ENCODE measurements at places on chromosomes 11 and 22.

- peak; percentile 15 for DNase-seq
Observed at GRCh38 chr22:35582861-35583670, 34.1 kb downstream of the MB start.

- DNase-seq, result no peak
Observed at GRCh38 chr11:1167751-1168231, 10.0 kb downstream of the MUC5AC start.

GRCh38 chr11:102223859-102224258 lies 93.4 kb upstream of the BIRC3 start:
- DNase-seq, result no peak

- no peak for DNase-seq
Observed at GRCh38 chr11:33934450-33934849, 42.6 kb upstream of the LMO2 start.

GRCh38 chr11:13140028-13140870 lies 131.1 kb downstream of the RASSF10 start:
- no peak for DNase-seq

DNA sequence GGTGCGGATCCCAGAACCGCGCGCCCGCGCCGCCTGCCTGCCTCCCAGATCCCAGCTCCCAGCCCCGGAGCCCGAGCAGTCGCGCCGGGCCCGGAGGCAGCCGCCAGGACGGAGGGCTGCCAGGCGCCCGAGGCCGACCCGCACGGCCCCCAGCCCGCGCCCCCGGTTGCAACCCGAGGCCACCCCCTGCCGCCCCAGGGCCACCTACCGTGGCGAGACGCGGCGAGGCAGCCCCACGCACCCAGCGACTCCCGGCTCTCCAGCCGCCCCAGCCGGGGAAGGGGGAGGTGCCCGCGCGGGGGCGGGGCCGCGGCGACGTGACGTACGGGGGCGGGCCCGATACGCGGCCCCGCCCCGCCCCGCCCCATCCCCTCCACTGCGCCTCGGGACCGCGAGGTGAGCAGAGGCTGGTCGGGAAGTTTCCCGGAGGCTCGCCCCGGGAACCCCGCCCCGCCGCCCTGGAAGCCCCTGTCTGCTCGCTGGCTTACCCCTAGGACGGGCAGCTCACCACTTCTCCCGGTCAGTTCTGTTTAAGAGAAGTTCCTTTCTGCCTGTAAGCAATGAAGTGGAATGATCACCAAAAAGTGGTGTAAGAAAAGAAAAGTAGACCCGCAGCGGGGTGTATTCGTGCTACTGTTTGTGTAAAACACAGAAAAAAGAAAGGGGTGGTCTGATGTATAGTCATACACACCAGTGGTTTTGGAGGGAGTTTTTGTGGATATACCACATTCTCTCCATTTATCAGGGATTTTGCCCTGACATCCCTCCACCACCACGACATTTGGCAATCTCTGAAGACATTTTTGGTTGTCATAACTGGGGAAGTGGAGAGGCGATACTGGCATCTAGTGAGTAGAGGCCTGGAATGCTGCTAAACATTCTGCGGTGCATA lies at the start of gene TPST2:
Gene TPST2, minus strand, starts transcription at position 288 of the 892 bp plus-strand sequence. CDS start 48,502 bp downstream, outside the sequence.
- DNase-seq, result peak; percentile 72

GRCh38 chr11:62217191-62217748 lies 8.8 kb downstream of the SCGB2A1 start:
- DNase-seq, result no peak

- no peak for DNase-seq
Observed at GRCh38 chr11:132743601-132744000, 788.7 kb downstream of the OPCML start.

- DNase-seq, result no peak
Observed at GRCh38 chr11:69173331-69173730, 17.6 kb downstream of the SMIM38 start.

GRCh38 chr11:17991783-17992433 lies 20.9 kb downstream of the SERGEF start:
- peak; percentile 10 for DNase-seq

DNA sequence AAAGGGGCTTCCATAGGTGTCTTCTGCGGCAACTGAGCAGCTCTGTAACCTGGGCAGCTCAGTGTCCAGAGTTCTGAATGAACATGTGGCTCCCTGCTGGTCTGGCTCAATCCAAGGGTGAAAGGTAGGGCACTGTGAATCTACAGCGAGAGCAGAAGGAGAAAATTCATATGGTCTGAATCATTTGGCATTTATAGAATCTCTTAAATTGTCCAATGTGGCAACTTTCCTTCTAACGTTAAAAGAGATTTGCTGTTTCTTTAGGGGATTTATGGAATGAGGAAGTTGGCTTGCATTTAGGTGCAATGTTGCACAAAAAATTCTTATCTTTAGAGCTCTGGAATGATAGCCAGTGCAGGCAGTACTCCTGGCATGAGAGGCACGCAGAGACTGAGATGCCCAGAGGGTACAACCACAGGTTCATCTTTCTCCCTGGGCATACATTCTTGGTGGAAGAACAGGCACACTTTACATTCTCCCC lies 17.0 kb downstream of the ATXN10 start:
- no peak for DNase-seq

GRCh38 chr11:8567602-8568198 lies 26.3 kb downstream of the STK33 start:
- no peak for DNase-seq

GRCh38 chr11:47837292-47837691 lies 10.9 kb downstream of the NUP160 start:
- DNase-seq, result no peak

- no peak for DNase-seq
Observed at GRCh38 chr22:23225337-23225723, 45.0 kb downstream of the BCR start.

DNA sequence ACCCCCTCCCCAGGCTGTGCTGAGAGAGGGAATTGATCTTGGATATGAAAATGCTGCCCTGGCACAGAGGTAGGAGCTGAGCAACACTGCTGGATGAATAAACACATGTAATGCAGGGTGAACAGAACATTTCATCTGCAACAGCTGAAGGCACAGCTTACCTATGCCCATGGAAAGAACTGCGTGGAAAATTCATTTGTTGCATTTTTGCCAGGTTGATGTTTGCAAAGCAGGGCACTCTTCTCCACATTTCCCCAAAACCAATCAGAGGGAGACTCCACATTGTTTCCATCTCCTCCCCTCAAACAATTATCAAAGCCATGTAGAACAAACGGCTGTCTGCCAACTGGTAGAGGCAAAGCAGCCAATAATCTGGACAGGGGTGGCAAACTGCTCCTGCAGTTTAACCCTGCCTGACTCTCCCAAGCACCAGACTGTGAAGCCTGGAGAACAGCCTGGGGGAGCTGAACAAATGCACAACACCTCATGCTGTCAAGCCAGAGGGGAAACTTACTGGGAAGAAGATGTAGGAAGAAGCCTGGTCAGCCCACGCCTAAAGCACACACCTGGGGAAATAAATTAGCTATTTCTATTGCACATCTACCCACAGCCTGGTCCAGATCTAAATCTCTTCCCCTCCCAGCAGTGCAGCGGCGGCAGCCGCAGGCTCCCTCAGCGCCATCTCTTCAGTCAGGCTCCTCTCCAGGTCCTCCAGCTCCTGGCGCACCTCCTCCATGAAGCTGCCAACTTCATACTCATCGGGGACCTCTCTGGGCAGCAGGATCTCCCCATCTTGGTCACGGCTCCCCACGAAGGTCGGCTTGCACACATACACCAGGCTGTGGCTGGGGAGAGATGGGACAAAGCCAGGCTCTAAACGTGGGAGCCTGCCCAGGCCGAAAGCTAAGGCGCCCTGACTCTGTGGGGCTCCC lies 44.3 kb downstream of the DKK3 start:
- no peak for DNase-seq

GRCh38 chr11:124863826-124864165 lies 1.4 kb upstream of the ROBO3 start:
- DNase-seq, result no peak

- DNase-seq, result no peak
Observed at GRCh38 chr22:38136607-38137006, 26.1 kb upstream of the BAIAP2L2 start.

- DNase-seq, result no peak
Observed at GRCh38 chr11:27786331-27786730, 86.1 kb upstream of the BDNF start.

DNA sequence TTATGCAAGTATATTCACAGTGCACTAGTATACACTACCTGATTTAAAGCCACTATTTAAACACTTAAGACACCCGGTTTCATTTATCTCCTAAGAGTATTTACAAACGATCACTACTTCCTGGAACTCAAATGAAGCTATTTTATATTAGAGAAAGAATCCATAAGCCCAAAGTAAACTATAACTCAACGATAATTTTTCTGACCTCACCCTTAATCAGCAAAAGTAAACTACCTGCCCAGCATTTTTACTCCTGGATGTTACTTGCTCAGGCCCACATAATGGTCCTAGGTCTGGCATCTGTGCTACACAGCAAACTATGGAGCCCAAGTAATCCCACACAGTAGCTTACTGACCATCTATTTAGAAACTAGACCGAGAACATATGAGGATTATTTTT lies 33.4 kb downstream of the TSG101 start:
- no peak for DNase-seq

DNA sequence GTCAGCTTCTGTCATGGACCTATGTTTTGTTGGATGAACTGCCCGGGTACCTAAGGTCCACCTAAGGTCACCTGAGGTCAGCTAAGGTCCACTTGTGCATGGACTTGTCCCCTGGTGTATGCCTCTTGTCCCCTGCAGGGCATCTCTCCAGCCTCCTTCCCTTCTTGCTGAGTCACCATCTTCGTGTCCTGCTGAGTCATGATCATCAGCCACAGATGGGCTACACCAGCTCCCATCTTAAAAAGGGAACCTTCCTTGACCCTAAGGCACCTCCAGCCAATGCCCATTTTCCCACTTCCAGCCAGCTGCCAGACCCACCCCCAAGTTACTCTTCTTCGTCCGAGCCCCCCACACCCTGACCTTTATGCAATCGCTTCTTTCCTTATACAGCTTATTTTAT lies 544.9 kb downstream of the TBC1D22A start:
- DNase-seq, result no peak

- no peak for DNase-seq
Observed at GRCh38 chr11:15341587-15341986, 226.9 kb downstream of the INSC start.

DNA sequence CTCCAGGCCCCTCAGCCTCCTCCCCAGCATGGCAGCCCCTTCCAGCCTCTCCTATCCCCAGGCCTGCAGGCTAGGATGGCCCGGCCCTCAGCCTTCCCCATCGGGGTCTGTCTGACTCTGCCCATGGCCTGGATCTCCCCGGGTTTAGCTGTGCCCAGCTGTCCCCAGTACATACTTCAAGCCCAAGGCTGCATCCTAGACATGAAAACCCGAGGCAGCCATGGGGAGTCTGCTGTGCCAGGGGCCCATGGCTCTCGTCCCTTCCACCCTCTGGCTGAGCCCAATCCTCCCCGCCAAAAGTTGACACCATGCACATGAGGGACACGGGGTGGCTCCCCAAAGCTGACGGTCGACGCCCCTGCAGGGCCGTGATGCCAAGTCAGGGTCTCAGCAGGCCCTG lies 22.2 kb upstream of the FADD start:
- DNase-seq, result no peak

DNA sequence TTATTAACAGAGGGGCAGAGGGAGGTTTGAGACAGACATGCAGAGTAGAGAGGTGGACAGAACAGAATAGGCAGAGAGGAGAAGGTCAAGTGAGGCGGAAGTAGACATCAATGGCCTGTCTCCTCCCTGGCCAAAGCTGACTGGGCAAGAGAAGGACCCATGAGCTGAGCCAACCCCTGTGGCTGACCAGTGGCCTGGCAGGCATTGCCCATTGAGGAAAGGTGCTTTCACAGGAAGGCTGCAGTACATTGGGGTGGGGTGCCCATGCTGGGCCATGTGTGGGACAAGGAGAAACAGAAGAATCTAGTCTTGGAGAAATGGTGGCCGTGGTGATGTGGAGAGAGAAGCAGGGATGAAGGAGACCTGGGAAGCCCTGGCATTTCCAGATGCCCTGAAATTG lies 76.0 kb downstream of the MYEOV start:
- DNase-seq, result no peak

DNA sequence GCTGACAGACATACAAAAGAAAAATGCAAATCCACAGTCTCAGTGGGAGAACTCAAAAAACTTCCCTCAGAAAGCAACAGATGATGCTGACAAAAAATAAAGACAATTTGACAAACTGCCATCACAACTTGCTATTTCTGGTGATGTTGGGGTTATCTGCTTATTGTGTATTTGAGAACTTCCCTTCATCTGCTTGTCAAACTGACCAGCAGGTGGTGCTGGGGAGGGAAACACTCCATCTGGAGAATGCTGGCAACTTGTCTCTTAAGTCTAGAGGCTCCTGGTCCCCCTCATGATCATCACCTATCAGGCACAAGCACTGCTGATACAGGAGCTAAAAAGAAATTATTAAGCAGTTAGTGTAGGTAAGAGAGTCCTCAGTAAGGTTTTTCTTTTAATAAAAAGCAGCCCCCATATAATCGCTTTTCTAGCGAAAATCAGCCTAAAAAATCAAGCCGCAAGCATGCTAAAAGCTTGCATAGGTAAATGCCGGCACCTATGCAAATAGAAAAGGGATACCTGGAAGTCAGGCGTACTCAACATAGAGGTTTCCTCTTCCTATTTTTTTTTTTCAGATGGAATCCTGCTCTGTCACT lies 9.8 kb upstream of the FAM111B start:
- DNase-seq, result peak; percentile 18

- DNase-seq, result no peak
Observed at GRCh38 chr11:84790849-84791427, 836.2 kb downstream of the DLG2 start.

DNA sequence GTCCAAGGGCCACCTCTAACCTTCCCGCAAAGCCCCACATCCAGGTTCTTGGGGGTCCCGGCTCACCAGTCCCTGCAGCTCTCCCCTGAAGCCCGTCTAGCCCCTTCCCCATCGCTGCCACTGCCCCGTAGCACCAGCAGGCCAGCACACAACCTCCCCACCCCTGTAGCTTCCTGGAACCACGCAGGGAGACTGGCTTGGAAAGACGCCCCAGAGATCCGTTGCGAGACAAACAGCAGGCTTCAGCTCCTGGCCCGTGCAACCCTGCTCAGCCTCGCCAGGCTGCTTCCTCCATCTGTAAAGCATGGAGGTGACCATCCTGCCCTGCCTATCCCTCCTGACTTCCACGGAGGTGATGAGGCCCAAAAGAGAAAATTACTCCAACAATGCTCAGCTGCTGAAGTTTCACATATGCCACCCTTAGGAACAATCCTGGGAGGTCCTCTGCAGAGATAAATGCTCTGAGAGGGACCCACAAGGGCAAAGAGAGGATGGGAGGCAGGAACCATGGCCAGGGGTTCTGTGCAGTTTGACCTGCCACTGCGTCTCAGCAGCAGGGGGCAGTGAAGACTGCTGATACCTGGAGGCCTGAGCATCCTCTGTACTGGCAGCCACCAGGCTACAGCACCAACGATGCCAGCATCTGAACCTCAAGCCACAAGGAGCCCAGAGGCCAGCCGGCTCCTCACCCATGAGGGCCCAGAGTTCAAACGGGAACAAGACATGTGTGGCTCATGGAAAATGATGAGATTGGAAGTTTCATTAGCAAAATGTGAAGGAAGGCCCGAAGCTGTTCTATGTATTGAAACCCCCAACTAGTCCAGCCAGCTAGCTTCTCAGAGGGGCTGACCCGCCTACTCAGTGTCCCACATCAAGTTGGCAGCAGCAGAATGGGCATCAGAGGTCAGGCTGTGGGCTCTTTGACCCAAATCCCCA lies 16.1 kb downstream of the DGCR2 start:
- DNase-seq, result no peak
